ENCODE measurements at places on chromosomes 12 and 14. TPM values are rescaled to one million over a fixed set of nuclear protein-coding genes. Genes with fewer than 3 reads are reported as not detected.

Gene PTGER2
- 3.8 TPM for total RNA-seq

Gene STON2
- 1.1 TPM for total RNA-seq

Gene CMA1
- total RNA-seq: not detected

Gene GDF3
- not detected for total RNA-seq

Gene HOXC12
- not detected for total RNA-seq

Gene FLVCR2
- total RNA-seq: 5.4 TPM

Gene MDP1
- 30.7 TPM for total RNA-seq

Gene KIF5A
- total RNA-seq: 0.19 TPM

Gene GPD1
- total RNA-seq: 0.17 TPM

Gene GLIPR1L1
- total RNA-seq: not detected

Gene RIN3
- 24.4 TPM for total RNA-seq

Gene KCNK13
- total RNA-seq: 0.17 TPM

Gene PSMC6
- total RNA-seq: 86.4 TPM

Gene AICDA
- total RNA-seq: 0.13 TPM

Gene BBOF1
- total RNA-seq: 3.7 TPM

Gene IL22
- not detected for total RNA-seq
